EH (cell line): ENCODE measurements at places on chromosomes 3 and 15.

DNA sequence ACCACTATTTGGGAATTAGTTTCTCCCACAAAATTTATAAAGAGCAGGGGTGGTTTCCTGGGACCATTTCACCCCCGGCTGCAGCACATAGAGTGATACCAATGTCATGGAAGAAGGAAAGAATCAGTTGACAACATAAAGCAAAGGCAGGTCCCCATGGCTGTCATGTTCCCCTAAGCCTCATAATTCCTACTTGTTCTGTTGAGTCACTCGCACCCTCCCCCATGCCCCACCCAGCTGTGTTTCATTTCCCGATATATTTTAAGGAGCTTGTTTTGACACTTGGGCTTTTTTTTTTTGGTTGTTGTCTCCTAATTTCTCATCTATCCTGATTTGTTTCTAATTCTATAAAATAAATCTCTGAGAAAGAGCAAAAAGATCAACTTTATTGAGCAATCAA is 24.9 kb downstream of the ERC2 start:
- no peak for DNase-seq

GRCh38 chr15:80250614-80251427 is 1.2 kb downstream of the CTXND1 start:
- no peak for DNase-seq

GRCh38 chr3:180871901-180872300 is 40.6 kb upstream of the FXR1 start:
- peak; percentile 20 for DNase-seq

- peak; percentile 46 for DNase-seq
Observed at GRCh38 chr3:70805061-70805889, 492.8 kb upstream of the MDFIC2 start.

- no peak for DNase-seq
Observed at GRCh38 chr3:44887101-44887500, 12.7 kb downstream of the TGM4 start.

DNA sequence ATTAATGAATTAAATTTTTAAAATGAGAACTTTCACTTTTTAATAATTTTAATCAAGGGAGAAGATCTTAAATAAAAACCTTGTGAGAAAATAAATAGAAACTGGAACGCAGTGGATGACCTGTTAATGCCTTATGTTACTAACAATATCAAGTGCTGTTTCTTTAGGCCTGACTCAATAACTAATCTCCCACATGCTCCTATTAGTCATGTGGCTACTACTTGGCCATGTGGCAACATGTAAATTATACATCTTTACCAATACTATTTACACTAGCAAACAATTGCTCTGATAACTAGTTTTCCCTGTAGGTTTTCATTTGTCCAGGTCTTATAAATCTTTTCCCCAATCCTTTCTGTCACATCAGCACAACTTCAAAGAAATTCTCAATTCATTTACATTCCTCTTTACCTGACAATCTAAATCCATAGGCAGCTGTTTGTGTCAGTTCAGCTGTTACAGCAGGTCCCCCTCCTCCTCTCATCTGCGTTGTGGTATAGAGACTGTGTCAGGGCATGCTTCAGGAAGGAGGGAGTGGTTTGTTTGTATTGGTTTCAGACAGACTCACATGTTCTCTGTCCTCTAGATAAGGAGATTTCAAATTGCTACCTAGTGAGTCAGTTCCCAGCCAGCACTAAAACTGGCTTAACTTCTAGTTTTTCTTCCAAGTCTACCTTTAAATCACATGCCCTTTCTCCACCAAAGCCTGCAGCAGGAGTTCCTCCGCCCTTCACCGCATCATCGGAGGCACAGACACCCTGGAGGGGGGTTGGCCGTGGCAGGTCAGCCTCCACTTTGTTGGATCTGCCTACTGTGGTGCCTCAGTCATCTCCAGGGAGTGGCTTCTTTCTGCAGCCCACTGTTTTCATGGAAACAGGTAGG is 11.3 kb upstream of the C3orf52 start:
- peak; percentile 89 for DNase-seq

DNA sequence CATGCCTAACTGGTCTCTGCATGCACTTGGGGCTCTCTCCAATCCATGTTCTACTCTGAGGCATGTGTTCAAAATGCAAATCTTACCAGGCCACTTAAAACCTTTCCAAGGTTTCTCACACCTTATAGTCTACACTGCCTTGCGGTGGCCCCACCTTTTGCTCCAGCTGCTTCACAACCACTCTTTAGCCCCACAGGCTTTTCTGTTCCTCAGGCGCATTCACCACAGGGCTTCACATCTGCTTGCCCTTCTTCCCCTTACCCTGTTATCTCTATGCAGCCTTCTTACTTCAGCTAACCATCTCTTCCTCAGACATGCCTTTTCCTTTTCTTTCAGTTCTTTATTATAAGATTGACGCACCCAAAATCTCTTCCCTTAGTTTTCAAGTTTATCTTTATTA is 37.8 kb downstream of the MINDY4B start:
- no peak for DNase-seq

DNA sequence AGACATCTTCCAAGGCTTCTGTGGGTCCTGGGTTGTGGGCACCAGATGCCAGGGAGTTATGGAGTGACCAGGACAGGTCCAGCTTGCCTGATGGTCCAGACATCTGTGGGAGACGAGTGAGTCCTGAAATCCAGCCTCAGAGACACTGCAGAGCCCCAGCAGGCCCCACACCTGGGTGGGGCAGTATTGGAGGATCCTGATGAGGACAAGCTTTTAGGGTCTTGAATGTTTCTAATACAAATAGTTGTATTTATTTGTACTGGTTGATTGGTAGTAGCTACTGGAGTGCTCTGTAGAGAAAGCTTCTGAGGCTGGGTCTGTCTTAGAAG is 67.5 kb upstream of the PRR23C start:
- no peak for DNase-seq

- DNase-seq = peak; percentile 50
Observed at GRCh38 chr3:38986901-38987300, 64.8 kb downstream of the SCN11A start.

GRCh38 chr3:17783426-17783825 is 41.0 kb upstream of the TBC1D5 start:
- no peak for DNase-seq

DNA sequence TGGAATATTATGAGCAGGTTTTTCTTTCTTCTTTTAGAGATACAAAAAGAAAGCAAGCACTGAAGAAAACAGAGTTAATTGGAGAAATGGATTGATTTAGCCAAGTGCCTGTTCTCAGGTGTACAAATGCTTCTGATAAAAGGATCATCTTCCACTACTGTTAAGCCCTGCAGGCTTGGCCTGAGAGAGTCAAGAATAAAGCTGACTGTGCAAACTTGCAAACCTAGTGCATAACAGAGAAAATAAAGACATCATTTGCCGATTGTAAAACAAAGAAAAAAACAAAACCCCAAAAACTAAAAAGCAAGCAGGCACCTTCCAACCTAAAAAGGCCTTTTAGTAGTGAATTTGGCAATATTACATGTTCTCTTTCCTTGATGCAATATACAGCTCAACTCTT is 78.0 kb upstream of the CCDC80 start:
- DNase-seq = no peak

DNA sequence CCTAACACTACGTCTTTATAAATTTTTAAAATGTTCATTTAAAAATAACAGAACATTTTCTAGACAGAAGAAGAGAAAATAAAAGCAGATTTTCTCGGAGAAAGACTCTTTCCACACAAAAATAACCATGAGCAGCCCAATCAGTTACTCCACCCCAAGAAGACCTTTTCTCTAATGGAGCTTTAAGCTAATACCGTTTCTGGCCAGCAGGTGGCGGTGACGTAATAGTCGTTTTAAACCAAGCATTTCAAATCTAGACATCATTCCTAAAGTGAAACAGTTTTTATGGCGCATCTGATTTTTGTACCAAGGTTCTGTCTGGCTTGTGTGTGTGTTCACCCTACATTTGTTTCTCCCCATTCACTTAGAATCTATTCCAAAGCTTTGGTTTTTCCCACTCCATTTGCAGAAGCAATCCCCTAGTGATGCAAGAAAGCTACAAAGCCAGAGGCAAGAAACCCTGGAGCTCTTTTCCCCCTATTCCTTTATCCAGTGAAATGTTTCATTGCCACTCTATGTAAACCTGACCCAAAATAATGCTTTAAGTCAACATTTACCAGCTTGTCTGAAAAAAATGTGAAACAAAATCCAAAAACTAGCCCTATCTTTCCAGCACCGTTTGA is 336.7 kb upstream of the IGF1R start:
- DNase-seq = peak; percentile 73

GRCh38 chr3:98068824-98069223 is 18.1 kb upstream of the OR5AC2 start:
- DNase-seq = no peak

- no peak for DNase-seq
Observed at GRCh38 chr15:49652922-49653321, 32.1 kb downstream of the DTWD1 start.

- DNase-seq = no peak
Observed at GRCh38 chr15:51193526-51193925, 98.8 kb upstream of the TNFAIP8L3 start.

DNA sequence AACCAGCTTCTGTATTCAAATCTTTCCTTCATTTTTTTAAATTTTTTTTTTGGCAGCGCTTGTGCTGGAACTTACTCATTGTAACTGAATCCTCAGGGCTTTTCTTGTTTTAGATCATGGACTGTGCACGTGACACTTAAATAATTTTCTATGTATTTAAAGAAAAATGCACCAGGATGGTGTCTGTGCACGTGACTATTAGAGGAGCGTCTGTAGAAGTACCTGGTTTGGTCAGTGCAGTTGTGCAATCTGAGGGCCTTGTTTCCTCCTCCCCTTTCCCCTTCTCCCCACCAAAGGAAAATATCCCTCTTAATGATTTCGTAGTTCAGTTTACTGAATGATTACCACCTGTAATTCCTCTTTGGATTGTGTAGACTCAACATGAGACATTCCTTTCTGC is 31.3 kb downstream of the EDEM1 start:
- no peak for DNase-seq

- no peak for DNase-seq
Observed at GRCh38 chr3:110099711-110100110, 762.4 kb upstream of the DPPA4 start.

DNA sequence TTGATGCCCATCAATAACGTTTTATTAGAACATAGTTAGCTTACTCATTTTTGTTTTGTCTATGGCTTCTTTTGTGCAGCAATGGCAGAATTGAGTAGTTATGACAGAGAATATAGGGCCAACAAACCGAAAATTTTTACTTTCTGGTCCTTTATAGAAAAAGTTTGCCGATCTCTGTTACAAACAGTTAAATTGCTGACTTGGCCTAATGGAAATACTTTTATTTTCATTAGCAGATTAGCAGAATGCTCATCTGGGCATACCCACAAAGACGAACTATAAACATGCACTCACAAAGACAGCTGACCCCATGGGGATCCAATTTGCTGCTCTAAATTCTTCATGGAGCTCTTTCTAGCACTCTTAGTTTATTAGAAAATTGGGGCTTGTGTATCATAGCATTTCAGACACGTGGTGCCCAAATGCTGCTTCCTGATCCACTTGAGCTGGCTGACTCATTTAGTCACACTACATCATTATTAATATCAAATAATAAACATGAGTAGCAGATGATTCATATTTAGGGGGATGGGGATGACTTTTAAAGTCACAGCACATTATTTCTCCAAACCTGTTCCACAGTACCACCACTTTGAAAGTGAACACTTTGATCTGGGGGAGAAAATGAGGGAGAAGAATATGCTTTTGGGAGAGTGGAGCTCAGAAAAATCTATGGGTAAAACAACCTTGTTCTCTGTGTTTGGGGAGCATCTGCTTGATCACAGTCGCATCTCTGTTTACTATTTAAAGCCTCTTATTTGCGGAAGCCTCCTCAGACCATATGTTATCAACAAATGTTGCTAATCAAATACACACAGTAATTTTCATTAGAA is 228.1 kb upstream of the FEZF2 start:
- DNase-seq = peak; percentile 78

GRCh38 chr3:111932946-111933345 is 45.9 kb upstream of the ABHD10 start:
- DNase-seq = no peak

DNA sequence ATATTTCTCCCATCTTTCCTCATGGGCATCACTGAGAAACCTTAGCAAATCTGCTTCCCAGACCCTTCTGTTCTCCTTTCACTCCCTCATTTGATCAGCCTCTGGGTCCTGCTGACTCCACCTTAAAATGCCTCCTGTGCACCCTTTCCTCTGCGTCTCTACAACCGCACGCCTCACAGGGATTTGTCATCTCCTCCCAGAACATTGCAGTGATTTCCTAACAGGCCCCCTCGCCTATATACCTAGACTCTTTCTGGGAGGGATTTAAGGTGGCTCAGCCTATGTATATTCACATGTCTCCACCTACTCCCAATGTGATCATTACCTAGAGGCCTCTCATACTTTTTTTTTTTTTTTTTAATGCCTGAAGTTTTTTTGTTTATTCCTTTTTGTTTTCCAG is 69.2 kb downstream of the LIPC start:
- DNase-seq = no peak

- DNase-seq = no peak
Observed at GRCh38 chr15:90211009-90211408, 9.9 kb downstream of the SEMA4B start.

DNA sequence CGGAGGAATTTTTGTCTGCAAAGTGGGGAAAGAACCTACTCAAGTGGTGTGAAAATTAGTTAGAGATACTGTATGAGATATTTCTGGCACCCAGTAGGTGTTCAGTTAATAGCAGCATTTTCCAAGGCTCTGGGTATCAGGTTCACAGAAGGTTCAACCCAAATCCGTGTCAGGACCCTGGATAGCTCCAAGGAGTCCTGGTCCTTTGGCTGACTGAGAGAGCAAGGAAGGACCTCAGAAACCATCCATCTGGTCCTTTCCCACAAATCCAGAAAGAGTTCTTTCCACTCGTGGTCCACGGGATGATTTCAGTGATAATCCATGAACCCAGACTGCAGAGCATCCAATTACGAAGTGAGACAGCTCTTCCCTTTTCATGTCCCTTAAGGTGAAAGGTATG is 51.4 kb downstream of the SLC6A11 start:
- peak; percentile 30 for DNase-seq

- no peak for DNase-seq
Observed at GRCh38 chr3:88248658-88249057, 98.9 kb downstream of the C3orf38 start.

DNA sequence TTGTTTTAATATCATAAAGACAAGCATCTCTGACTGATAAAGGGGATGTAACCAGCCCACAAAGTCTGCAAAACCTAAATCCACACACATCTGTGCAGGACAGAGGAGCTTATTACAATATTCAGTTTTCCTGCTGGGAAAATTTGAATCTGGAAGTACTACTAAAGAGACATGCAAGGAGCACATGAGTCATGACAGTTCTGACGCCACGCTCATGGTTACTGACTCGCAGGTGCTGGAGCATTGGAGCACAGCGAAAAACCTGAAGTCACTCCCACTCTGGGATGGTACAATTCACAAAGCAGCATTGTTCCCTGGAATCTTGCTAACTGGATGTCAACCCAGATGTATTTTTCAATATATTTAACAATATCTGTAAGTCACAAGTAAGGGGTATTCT is 7.6 kb upstream of the ISL2 start:
- DNase-seq = peak; percentile 59
